ENCODE measurements at places on chromosomes 1 and 21.

- no peak for DNase-seq
These were observed 158.3 kb downstream of the SDCCAG8 start for GRCh38 chr1:243414152-243414494.

DNA sequence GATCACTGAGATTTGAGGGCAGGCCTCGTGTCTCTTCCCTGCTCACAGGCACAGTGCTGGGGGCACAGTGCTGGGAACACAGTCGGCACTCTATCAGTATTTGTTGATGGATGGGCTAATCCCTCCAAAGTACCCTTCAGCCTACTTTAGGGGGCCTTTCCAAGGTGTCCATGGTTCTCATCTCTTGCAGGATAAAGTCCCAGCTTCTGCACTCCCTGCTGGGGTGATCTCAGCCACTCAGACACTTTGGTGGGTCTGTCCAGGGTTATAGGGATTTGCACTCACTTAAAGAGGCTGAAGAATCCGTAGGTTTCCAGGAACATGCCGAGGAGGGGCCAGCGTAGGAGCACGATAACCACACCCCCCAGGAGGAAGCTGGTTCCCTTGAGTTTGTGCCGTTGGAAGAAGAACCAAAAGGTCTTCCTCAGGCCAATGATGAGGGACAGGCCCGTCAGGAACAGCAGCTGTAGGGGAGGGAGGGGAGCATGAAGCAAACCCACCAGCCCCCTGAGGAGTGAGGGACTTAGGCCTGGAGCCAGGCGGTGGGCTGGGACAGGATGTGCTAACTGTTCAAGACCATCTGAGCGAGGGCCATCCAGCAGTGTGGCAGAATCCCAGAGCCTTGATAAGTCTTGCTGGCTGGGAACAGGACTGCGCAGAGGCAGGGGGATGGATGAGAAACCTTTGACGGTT lies 5.2 kb upstream of the KISS1 start:
- no peak for DNase-seq

DNA sequence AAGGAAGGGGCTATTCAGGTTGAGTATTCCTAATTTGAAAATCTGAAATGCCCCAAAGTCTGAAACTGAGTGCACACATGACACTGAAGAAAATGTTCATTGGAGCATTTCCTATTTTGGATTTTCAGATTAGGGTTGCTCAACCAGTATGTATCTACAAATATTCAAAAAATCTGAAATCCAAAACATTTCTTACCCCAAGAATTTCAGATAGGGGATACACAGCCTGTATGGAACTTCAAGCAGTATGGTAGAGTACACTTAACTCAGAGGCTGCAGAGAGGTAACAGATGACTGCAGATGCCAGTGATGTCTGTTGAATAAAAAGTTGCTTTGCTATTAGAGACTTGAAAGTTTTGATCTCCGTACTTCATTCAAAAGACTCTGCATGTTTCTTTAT lies 19.0 kb downstream of the YTHDF2 start:
- DNase-seq: no peak

DNA sequence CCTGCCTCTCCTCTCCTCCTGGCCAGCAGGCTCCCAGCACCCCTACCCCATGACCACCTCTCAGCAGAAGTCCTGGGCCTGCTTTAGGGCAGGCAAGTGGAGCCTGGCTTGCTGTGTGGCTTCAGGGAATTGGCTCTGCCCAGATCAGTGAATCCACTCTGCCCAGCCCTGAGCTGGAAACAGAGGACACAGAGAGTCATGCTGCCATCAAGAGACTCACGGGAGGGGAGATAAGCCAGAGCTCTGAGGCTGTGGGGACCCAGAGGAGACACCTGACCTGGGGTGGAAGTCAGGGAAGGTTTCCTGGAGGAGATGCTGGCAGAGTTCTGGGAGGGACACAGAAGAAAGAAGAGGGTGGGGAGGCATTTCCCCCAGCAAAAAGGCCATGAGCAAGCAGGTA lies 54.2 kb downstream of the GLIS1 start:
- DNase-seq: no peak

- DNase-seq: no peak
These were observed 68.9 kb downstream of the DMAP1 start for GRCh38 chr1:44281962-44282703.

DNA sequence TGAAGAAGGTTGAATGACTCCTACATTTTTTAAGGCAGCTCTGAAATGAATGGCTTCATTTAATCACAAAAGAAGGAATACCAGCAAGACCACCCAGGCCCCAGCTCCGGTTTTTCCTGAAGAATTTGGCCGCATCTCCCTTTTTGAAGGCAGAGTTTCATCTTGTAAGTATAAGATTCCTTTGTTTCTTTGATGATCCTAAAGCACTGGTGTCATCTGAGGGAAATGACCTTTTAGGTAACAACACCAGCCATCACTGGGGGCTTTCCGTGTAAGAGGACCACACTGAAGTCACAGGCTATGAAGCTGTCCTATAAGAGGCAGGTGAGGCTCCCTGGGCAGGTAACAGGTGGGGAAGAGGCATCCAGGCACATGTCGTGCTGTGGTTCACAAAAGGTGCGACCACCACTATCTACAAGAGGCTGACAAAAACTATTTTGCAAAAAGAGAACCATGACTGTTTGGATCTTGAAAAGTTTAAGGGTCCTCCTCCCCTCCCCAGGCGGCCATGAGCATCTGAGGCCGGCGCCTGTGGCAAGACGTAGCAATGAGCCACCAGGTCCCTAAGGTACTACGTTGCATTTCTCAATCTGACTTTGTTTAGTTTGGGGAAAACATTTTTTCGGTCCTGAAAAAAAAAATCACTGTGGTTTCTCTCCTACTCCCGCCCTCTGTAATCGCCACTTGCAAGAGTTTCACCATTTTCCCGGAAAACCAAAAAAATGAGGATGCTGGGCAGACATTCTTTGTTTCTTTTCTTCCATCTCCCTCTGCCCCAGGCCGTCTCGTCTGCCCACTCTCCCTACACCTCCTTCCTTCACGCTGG lies 46.3 kb upstream of the IRF2BP2 start:
- no peak for DNase-seq

DNA sequence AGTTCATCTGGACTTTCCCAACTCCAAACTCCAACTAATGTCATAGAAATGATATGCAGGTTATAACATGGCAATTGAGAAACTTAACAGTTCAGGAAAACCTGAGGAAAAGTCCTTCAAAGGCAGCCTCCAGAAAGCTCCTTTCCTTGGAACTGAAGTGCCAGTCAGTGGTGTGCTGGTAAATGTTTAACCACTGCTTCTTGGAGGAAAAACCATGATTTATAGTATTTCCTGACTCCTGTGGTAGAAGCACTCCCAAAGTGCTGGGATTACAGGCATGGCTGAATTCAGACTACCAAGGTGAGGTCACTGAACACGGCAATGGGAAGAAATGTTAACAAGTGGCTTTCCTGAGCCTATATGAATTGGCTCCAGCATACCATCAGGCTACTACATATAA lies 26.7 kb upstream of the ZNHIT6 start:
- no peak for DNase-seq

DNA sequence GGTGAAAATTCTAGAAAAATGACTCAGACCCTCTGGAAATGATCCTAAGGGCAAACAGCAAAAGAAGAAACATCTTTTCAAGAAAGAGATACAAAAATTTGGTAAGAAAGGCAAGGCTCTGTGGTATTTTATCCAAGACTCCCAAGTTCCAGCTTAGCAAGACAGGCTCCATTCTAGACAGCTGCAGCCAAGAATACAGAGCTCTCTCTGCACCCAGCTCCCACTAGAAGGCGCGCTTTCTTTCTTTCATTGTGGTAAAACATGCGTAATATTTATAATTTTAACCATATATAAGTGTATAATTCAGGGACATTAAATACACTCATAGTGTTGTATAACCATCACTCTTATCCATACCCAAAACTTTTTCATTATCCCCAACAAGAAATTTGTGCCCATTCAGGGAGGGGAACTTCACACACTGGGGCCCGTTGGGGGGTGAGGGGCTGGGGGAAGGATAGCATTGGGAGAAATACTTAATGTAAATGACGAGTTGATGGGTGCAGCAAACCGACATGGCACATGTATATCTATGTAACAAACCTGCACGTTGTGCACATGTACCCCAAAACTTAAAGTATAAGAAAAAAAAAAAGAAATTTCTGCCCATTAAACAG lies 2.2 kb upstream of the HFM1 start:
- DNase-seq: no peak
